ENCODE measurements at places on chromosomes 7 and 10.

GRCh38 chr7:22302951-22303423, 54.0 kb downstream of the RAPGEF5 start:
- DNase-seq = no peak

- no peak for DNase-seq
These were observed 1165.7 kb upstream of the AUTS2 start for GRCh38 chr7:68432585-68432984.

DNA sequence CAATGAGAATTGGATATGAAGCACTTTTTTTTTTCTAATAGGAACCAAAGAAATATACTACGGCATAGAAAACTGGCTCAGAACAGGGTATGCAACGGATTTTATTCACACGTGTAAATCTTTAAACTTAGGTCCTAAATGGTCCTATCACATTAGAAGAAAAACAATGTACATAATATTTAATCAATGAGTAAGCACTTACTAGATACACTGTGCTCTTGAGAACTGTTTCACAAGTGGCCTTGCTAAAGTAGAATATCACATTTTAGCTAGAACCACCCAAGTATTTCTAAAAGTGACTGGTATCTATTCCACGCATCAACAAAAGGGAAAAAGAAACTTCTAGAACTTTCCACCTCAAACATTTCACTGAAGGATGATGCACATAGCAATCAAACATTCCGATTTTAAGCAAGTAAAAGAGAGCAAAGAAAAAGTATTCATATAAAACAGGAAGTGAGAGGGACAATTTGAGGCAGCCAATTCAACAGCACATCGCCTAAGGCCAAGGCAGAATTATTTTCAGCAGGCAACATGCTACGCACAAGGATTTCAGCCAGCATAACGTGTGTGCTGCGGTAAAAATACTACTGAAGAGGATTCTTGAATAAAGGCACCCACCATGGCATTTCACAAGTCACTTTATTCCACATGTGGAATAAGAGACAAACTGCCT, 55.8 kb downstream of the PARD3 start:
- no peak for DNase-seq

DNA sequence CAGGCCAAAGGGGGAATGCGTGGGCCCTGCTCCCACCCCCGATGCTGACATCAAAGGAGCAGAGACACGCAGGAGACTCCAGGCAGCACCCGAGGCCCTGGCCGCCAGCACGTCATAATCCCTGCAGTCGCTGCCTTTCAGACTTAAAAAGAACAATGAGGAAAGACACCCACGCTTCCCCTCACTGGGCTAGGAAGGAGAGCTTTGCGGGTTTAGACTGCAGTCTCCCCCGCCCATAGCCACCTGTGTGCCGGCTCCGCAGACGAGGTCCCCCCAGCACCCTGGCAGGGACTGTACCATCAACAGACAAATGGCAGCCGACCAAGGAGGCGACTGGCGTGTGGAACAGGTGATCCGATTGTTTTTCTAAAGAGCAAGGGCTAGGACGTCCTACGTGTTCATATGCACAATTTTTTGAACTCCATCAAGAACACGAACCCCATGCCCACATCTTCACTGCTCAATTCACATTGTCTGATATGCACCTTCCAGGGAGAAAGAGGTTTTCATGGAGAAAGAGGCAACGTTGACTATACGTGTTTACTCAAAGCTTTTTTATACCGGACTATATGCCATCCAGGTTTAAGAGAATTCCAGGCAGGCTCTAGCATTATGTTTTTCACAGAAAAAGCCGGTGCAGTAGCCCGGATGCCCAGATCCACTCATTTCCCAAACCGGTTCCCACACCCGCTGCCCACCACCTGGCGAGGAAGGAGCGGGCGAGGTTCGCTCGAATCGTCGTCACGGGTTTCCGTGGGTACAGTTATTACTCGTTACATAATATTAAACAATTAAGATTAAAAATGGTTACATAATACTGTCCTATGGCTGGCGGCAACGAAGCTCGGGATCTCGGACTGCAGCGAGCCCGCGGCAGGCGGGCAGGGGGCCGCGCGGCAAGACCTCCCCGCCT, 1.1 kb downstream of the GRB10 start:
- no peak for DNase-seq

GRCh38 chr10:107104026-107104652, 60.4 kb downstream of the SORCS1 start:
- no peak for DNase-seq

DNA sequence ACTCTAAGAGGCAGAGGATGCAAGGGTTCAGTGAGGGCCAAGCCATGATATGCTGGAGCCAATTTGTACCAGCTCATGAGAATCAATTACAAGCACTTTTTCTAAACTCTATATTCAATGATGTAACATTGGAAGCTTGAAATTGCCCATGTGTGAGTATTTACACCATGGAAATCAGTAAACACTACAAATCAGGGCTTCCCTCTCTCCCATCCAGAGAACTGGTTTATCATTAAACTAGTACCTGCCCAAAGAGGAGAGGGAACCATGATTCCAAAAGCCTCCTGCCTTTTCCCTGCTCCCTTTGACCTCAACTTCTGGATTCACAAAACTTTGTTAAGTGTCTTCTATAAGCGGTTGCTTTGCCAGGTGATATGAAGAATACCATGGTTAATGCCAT, 52.5 kb upstream of the BICC1 start:
- DNase-seq = no peak

DNA sequence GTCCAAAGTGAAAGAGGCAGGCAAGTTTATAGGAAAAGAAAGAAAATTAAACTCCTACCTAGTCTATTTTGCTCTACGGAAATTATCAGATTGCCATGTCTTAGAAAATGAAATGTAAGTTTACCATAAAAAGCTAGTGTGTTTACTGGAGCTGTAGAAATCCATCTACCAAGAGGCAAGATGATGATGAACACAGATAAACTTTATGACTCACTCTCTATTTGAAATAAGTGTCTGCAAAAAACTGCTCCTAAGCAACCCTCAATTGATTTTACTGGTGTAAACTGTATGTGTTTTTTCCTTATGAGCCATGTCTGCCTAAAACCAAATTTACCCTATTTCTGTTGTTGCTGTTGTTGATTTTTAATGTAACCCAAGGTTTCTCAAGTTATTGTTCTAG, 73.8 kb upstream of the TMEM106B start:
- no peak for DNase-seq

GRCh38 chr7:150756166-150756565, 18.9 kb downstream of the GIMAP5 start:
- DNase-seq = no peak

DNA sequence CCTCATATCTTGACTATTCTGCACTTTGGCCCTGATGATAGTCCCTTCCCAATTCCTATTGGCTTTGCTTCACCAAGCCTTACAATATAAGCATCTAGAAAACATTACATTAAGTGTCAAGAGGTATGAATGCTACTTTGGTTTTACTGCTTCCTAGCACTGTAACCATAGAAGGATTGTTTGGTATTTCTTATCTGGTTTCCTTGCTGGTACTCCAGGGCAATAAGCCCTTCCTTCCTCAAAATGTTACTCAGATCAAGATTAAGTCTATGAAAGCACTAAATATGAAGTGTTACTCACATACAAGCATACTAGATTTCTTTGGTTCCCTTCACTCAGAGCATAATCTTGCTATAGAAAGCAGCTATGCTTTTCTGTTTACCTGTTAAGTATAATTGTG, 492.5 kb downstream of the ETV1 start:
- DNase-seq = no peak
